ENCODE measurements at places on chromosomes 5 and 9.

DNA sequence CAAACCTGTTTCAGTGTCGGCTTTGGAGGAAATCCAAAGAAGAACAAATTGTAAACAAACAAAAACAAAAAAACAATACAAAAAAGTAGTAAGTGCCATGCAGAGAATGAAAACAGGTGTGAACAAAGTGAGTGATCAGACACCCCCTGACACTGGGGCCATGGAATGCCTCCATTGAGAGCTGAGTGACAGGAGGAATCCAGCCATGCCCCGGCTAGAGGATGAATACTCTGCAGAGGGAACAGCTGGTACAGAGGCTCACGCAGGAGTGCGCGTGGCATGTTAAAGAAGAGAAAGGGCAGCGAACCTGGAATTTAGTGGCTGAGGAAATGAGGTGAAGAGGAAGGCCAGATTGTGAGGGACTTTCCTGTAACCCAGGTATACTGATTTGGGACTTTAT lies 15.5 kb upstream of the CCNJL start:
- no peak for DNase-seq

- DNase-seq: no peak
These were observed 231.2 kb downstream of the CHSY3 start for GRCh38 chr5:130135506-130135905.

DNA sequence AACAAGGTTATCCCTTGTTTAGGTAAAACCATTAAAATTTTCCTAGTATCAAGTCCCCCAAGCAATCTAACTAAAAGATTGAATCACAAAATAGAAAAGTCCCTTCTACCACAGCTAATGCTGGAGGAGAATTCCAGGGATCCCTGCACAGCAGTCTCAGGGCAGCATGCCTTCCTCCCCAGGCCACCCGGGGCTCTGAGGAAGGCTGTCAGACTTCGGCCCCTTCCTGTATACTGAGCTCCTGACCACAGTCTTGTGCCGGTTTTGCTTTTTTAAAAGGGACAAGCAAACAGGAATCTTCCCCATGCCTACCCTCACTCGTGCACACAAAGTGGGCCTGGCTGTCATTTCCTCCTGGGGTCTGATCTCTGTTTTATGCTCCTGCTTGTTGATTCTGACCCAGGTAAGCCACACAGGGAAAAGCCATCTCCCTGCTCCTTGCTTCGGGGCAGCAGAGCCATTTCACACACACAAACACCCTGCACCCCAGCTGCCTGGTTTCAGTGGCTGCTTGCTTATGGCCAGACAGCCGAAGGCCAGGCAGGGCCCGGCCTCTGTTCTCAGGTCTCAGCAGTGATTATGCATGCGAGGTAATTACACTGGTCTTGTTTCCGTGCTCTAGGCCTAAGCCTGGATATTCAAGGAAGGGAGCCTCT lies 211.9 kb downstream of the NXNL2 start:
- DNase-seq: no peak

DNA sequence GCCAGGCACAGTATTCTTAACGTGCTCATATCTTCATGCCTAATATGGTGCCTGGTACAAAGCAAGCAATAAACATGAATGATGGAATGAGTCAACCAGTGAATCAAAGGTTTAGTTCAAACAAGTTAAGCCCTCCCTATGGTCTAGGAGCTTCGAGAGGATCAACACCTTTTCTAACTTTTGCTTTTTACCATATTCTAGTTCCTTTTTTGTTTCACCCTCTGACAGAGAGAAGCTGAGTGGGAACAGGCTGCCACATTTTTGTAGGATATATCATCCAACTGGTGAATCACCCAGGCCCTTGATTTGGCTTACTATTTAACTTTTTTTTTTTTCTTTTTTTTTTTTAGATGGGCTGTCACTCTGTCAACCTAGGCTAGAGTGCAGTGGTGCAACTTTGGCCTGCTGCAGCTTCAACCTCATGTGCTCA lies 39.3 kb upstream of the TNC start:
- no peak for DNase-seq

GRCh38 chr5:41835645-41836044 lies 34.6 kb downstream of the OXCT1 start:
- no peak for DNase-seq

DNA sequence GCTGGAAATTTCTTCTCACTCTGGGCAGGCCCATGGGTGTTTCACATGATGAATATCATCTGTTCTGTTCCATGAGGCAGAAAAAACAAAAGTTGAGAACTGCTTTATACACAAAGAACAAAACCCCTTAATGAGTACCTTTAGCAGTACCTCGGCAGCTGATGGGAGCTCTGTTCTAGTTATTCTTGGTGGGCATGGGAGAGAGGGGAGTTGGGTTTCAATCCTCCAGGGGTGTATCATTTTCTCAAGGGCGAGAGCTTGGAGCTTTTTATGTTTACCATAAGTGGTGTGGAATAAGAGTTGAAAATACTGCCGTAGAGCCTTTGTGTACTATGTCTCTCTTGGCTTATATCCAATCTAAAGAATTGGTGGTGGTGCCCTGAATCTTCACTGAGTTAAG lies 103.3 kb upstream of the ZNF608 start:
- DNase-seq: no peak

- DNase-seq: no peak
These were observed 94.7 kb upstream of the CDH6 start for GRCh38 chr5:31098811-31099210.

GRCh38 chr9:83061990-83062650 lies 822 bp downstream of the RASEF start:
- DNase-seq: no peak

- DNase-seq: no peak
These were observed 26.6 kb downstream of the POC5 start for GRCh38 chr5:75690669-75691068.

DNA sequence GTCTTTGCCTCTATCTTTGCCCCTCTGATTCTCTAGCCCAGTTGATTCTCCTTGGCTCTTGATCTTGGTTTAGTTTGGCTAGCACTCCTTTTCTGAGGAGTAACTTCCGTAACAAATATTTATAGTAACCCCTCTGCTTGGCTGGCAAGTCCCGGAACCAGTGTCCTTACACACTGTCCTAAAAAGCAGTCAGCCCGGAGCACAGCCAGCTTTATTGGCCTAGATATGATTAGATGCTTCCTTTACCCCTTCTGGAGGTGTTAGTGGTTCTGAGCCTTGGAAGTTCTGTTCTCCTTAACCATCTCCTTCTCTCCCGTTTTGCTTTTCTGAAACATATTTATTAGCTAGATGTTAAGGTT lies 17.0 kb upstream of the MSMP start:
- DNase-seq: no peak

- no peak for DNase-seq
These were observed 97.9 kb upstream of the DAP start for GRCh38 chr5:10858945-10859344.

DNA sequence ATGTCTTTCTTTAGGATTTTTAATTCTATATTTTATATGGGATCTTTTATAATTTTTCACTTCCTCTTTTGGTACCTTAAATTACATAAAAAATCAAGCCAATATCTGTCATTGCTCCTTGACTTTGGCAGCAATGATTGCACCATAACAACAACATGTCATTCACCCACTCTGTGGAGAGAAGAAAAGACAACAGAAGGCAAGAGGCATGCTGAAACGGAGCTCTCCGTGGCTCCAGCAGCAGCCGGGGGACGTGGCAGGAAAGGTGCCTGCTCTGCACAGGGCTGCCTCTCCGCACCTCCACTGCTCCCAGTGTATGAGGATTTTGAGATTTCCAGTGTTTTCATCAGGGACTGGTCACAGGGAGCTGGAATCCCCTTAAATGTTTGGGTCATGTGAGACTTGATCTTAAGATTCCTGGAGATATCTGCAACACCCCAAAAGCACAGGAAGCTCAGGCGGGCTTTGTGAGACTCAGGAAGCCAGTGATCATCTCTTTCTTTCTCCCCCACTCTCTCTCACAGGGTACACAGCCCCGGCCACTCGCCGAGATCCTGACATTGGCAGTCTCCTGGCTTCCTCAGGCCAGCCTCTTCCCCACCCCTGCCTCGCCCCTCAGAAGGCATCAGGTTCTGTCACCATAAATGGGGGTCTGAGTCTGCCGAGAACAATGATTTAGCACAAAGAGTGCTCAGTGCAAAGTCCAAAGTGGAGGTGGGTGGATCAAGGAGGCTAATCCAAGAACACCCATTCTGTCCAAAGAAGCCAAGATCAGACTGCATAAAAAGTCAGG lies 74.6 kb downstream of the ACTL7B start:
- DNase-seq: no peak

DNA sequence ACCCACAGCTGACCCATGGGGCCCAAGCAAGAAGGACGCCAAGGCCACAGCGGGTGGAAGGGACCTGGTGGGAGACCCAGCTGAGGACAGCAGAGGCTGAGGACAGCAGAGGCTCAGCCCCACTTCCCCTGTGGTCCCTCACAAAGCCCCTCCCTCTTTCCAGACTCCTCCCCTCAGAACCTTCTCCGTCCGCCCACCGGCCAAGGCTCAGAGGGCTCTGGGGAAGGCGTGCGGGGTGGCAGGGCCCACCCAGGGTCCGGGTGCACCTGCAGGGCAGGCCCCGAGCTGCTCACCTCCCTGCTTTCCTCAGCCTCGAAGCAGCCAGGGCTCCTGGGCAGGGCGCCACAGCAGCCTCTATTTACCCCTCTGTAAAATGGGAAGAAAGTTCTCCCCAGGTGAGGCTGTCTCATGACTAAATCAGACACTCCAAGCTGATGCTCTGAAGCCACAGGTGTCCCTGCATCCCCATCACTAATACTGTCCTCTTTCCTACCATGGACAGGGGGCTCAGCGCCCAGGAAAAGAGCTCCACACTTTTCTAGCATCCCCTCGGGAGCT lies 137.9 kb upstream of the PPP1R26 start:
- no peak for DNase-seq

GRCh38 chr9:35490155-35490909 lies 421 bp downstream of the RUSC2 start:
- DNase-seq: no peak

DNA sequence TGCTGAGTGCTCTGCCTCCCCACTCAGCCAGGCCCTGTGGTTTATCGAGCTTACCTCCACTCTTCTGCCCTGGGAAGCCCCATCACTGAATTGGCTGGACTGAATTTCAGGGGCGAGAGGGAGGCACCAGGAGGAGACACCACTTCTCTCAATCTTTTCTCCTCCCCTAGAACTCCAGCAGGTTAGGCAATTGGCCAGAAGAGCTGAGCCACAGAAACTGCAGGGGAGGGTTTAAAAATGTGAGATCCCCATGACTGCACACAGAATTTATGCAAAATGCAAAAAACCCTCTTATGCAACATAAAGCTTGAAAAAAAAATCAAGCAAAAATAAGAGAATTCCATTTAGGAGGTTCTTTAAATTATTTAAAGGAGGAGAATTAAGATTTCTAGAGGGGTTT lies 29.9 kb downstream of the TUT7 start:
- DNase-seq: no peak

DNA sequence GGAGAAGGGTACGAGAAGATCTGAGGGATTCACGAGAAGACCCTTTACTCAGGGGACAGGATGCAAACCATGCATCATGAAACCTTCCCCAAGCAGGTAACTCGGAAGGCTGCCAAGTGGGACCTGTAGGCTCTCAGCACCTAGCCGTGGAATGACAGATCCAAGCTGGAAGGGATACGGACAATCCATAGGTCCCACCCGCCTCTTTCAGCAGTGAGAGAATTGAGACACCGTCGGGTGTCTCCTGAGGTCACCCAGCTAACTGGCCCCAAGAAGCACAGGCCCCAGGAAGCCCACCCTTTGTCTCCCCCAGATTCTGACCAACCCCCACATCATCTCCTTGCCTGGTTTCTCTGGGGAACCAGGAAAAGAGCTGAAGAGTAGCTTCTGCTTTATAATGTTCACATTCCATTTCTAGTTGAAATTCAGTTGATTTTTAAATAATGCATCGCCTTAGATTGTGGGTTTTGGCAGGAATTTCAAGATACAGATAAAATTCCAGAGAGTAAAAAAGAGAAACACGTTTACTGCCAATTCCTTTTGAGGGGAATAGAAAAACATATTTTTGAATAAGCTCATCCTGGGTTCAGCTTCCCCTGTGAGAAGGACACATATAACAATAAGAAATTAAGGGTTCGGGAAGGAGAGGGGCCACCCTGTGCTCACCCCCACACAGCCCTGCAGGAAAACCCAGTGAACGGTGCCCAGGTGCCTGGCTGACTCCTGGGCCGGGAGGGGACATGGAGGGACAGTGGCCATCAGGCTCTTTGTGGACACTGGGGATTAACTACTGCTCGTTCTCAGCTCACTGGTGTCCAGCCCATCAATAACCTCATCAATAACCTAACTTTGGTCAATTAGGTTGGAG lies 51.1 kb downstream of the NSUN2 start:
- DNase-seq: no peak

DNA sequence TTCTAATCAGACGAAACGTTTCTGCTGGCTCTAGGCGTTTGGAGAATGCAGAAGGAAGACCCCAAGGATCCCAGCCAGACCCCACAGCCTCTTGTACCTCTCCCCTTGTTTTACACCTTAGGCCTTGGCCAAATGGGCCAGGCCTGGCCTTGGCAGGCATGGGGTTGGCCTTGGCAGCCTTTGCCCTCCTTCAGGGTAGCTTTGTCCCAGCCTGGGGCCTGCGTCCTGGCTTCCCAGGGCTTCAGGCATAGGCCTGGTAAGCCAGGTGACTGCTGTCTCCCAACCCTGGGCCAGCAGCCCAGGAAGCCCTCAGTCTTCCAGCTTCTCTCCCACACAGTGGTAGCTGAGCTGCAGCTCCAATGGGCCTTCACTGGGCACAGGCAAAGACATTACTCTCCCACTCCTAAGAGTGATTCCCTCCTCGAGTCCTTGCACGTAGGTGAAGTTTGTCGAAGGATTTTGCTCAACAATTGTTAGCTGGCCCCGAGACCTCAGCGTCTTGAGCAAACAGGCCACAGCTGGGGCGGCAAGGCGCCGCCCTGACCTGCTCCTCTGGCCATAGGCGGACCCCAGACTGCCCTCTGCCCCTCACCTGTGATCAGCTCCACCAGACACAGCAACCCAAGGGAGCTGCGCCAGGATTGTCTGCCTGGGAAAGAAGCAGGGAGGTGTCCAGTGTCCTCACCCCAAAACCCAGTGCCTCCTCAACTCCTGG lies 1.1 kb upstream of the PITX1 start:
- DNase-seq: no peak

GRCh38 chr9:32502464-32502863 lies 23.5 kb downstream of the RIGI start:
- no peak for DNase-seq

DNA sequence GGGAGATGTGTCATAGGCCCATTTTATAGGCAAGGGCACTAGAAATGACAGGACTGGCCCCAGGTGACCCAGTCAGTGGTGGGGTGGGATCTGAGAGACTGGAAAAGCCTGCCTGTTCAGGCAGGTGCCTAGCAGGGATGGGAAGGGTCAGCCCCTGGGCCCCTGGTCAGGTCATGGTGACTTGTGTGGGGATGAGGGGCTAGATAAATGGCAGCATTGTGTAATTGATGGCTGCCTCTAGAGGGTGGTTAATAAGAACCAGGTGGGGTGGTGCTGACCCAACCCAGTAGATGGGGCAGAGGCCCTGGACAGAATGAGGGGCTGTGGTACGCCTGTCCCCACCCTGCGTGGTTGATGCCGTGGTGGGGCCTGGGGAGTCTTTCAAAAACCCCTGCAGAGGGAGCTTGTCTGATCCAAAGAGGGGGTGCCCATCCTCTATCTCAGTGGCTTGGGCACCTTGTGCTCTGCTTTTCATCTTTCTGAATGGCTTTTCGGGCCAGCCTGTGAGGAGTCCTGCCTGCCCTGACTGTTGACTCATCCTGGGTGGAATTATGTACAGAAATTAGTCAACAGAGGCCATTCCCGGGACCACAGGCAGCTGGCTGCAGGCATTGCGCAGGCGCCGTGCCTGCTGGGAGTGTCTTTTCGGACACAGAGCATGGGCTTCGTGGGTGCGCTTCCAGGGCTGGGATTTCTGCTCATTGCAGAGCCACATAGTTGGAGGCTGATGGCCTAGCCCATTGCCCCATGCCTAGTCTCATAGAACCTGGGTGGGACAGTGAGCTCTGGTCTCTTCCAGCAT lies 93.6 kb upstream of the PITX1 start:
- no peak for DNase-seq

- no peak for DNase-seq
These were observed 11.1 kb upstream of the ESM1 start for GRCh38 chr5:54996466-54996865.

All from stimulated activated CD8-positive, alpha-beta memory T cell treated with anti-CD3 and anti-CD28 coated beads, Interleukin-15, amount 100 ng/mL, for 24 hours (primary cell).